ENCODE measurements at places on chromosomes 13 and 19.

DNA sequence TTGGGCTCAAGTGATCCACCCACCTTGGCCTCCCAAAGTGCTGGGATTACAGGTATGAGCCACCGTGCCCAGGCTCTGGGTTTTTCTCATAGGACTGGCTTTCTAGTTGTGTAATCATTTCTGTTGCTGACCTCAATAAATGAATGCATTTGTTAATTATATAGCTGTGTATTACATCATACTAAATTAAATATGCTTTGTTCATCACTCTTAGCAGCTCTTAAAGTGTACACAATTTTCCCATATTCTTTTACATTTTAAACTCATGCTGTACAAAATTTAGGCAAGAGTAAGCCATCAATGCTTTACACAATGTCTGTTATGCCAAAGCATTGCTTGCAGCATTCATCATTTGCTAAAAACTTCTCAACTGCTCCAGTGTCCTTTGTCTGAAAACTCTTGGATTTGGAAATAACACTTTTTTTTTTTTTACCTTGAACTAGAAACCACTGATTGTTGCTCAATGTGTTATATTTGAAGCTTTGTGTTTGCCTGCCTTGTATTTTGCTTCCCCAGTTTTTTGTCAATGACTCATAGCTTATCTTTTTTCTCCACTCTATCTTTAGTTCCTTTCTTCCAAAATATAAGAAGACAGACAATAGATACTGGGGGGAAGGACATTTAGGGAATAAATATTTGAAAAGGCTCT lies 31.4 kb downstream of the CCDC122 start:
- no peak for DNase-seq

GRCh38 chr19:14093117-14093823 lies 2.7 kb upstream of the SAMD1 start:
- DNase-seq, result no peak

DNA sequence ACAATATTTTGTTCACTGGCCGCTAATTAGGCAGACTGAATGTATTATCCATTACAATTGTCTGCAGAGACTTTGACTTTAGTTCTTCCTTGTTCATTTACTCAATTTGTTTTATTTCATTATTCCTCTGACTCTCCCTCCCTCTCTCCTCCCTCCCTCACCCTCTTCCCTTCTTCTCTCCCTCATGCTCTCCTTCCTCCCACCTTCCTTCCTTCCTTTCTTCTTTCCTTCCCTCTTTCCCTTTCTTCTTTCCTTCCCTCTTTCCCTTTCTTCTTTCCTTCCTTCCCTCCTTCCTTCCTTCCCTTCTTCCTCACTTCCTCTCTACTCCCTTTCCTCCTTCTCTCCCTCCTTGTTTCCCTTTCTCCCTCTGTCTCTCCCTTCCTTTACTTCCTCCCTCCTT lies 1591.0 kb upstream of the SLC10A2 start:
- no peak for DNase-seq

DNA sequence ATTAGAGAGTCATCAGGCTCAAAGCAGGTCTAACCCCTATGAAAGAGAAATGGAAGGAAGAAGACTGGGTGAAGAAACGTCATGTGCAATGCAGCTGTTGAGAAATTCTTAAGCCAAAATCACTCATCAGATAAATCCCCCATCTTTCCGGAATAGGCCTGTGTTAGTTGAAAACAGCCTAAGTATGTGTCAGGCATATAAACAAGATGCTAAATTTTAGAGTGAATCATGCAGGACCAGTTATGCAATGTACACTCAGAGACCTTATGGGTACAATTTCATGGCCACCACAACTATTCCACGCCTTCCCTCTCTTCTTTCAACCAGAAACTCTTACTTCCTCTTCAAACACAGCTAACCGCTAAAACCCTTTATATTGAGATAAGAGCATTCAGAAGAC lies 717.7 kb upstream of the ATXN8OS start:
- DNase-seq, result no peak

GRCh38 chr13:66265371-66265770 lies 964.8 kb downstream of the PCDH9 start:
- no peak for DNase-seq

- DNase-seq, result no peak
These were observed 235.0 kb downstream of the ZIC5 start for GRCh38 chr13:99736541-99736940.

DNA sequence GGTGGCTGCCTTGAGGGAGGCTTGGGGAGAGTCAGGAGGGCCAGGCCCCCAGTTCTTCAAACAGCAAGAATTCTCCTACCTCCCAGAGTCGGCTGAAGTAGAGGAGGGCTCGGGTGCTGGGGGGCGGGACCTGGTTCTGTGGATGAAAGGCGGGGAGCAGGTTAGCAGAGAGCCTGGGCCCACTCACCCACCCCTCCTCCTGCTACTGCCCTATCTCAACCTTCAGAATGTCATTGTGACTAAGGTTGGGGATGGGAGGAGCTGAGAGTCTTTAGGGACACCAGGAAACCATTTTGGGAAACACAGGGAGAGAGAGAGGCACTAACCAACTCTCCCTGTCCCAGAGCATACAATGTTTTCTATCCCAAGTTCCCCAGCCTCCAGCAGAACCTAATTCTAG lies 10.7 kb downstream of the DMKN start:
- no peak for DNase-seq

DNA sequence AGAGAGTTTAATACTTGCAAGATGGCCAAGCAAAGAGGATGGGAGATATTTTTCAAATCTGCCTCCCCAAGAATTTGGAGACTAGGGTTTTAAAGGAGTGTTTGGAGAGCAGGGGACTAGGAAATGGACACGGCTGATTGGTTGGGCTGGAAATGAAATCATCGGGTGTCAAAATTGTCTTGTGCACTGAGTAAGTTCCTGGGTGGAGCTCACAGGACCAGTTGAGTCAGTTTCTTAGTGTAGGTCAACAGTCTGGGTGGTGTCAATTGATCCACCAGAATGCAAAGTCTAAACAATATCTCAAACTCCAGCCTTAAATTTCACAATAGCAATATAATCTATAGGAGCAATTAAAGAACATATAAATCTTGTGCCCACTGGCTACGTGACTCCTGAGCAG lies 23.0 kb upstream of the CEACAM4 start:
- no peak for DNase-seq

GRCh38 chr19:51123802-51124201 lies 904 bp upstream of the SIGLEC9 start:
- DNase-seq, result no peak

DNA sequence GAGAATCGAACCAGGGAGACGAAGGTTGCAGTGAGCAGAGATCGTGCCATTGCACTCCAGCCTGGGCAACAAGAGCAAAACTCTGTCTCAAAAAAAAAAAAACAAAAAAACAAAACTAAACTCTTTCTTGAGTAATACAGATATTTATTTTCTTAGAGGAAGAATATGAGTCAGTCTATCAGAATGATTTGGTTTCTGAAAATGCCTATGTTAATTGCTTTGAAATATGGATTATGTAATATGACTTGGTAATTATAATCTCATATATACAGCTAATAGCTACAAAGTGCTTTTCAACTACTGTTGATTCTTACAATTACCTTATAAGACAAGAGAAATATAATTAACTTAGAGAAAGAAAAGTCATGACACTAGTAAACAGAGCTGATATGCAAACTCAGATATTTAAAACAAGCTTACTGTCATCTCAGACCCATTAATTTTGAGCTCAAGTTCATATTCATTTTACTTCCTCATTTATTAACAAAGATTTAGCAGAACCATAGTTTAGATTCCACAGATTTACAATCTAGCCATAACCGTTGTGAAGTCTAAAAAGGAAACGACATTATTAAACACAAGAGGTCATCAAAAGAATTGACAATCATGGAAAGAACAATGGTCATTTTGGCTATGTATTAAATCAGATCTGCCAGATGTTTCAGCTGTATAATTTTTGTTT lies 88.0 kb downstream of the TBC1D4 start:
- DNase-seq, result no peak

DNA sequence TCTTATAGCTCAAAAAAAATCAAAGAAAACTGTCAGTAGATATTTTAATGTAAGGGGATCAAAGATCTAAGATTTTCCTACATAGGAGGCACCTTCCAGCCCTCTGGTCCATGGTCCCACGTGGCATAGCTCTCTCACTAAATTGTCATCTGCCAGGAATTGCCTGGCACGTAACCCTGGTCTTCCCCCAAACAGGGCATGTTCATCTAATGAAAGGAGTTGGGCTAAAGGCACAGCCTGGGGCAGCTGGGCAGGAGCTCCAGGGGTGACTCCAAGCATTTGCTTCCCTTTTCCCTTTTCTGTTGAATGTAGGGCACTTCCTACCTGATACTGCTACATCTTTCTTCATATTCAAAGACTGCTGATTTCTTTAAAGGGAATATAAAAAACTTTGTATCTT lies 148.7 kb downstream of the COL4A1 start:
- peak; percentile 52 for DNase-seq

- DNase-seq, result no peak
These were observed 1234.7 kb downstream of the SLITRK1 start for GRCh38 chr13:82647540-82647939.

DNA sequence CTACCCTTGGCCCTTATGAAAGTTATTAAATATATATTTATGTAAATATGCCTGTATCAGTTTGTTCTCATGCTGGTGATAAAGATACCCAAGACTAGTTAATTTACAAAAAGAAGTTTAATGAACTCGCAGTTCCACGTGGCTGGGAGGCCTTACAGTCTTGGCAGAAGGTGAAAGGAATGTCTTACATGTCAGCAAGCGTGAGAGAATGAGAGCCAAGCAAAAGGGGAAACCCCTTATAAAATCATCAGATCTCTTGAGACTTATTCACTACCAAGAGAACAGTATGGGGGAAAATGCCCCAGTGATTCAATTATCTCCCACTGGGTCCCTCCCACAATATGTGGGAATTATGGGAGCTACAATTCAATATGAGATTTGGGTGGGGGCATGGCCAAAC lies 506.0 kb upstream of the ATXN8OS start:
- DNase-seq, result no peak

GRCh38 chr13:98765996-98766519 lies 13.6 kb upstream of the SLC15A1 start:
- no peak for DNase-seq

GRCh38 chr13:30504081-30504480 lies 38.3 kb upstream of the HMGB1 start:
- no peak for DNase-seq

DNA sequence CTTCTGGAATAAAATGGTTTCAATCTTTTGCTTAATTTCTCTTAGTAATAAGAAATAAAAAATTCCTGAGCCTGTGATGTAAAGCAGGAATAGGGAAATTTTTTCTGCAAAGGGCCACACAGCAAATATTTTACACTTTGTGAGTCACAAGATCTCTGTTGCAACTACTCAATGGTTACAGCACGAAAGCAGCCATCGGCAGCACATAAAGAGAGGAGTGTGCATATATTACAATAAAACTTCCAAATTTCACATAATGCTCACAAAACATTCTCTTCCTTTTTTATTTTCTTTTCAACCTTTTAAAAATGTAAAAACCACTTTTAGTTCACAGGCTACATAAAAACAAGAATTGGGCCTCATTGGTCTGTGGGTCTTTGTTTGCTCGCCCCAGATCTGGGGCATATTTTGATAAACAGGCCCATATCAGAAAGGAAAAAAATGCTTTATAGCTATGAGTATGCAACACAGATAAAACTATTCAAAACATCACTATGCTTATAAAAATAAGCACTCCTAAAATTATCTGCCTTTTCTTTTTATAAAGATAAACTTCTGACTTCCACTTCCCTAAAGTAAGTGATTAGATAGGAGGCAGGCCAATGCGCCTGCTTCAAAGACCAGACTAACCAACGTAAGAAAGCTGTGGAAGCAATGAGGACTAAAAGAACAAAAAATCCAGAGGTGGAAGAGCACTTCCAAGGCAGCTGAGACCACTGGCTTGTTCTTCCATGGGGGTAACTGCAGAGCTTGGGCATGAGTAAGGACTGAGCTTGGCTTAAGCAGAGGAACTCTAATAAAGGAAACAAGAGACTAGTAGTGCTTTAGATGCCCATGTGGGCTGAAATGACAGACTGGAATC lies 26.5 kb downstream of the MYCBP2 start:
- no peak for DNase-seq

DNA sequence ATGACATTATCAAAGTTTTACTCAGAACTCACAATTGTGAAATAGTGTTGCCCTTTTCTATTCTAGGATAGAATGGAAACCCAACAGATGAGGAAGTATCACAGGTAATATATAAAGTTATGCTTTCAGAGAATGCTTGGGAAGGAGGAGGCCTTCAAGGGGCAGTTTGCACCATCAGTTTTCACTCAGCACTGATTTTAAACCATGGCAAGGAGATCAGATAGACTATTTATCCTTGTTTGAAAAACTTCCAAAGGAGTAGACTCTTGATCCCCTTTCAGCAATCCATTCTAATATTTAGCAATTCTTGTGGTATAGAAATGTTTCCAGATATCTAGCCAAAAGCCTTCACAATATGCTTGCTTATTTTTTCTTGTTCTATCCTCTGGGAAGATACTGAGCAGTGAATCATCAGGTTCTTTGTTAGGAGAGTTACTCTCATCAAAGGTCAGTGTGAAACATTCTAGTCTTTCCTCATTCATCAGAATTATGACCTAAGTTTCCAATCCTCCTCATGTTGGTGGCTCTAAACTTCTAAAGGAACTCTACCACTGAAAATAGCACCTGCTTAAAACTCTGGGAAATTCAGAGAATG lies 3.8 kb downstream of the GPC6 start:
- DNase-seq, result no peak

GRCh38 chr13:23796551-23796950 lies 92.6 kb downstream of the MIPEP start:
- no peak for DNase-seq

DNA sequence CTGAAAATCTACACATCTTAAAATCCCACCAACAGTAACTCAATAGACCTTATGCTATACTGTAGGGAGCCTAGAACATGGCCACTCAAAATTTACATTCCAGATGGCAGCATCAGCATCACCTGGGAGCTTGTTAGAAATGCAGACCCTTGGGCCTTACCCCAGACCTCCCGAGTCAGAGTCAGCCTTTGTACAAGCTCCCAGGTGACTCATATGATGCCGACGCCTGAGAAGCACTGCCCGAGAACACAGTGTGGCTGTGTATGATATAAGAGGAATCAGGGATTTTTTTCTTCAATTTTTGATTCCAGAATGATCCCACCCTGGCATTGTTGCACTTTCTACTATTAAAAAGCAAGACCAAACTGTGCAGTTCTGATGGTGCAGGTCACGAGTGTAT lies 35.9 kb upstream of the CNMD start:
- no peak for DNase-seq

GRCh38 chr19:51479531-51480331 lies 1.4 kb downstream of the CEACAM18 start:
- DNase-seq, result no peak

DNA sequence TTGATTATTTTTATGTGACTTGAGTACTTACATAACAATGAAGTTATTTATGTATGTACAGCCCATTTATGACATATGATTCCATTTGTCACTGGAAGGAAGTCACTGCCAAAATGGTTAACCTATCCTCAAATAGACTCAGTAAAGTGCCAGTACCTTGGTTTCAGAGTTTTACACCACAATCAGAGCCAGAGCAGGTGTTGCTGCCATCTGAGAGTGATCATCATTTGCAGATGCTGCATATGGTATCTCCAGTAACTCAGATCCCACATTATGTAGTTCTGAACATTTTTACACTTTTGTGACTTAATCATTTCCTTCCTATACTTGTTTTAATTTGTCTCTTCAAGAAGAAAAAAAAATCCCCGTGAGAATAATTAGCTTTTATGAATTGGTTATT lies 313.3 kb downstream of the HS6ST3 start:
- no peak for DNase-seq

- DNase-seq, result no peak
These were observed 47.3 kb downstream of the NFIX start for GRCh38 chr19:13042443-13043130.

Data from right atrium auricular region (tissue), 2 donors.